Stomach (tissue), 19 donors: ENCODE measurements at places on chromosomes 3 and 15. TPM values are rescaled to one million over a fixed set of nuclear protein-coding genes. Genes with fewer than 3 reads are reported as not detected.

- H3K27ac ChIP-seq: no peak overlapping the region
- no peaks in the 10 kb centered on the region for H3K27me3 ChIP-seq
- no peak overlapping the region for H3K4me3 ChIP-seq
- no peak for DNase-seq
- H3K4me1 ChIP-seq: peaks cover 6% of the 10 kb centered on the region
- H3K36me3 ChIP-seq: no peaks in the 10 kb centered on the region
Observed at GRCh38 chr15:72173864-72174550, 23.6 kb downstream of the GRAMD2A start.

GRCh38 chr15:23548071-23548470 is 17.4 kb upstream of the MKRN3 start:
- no peak overlapping the region for H3K4me3 ChIP-seq
- no peaks in the 10 kb centered on the region for H3K36me3 ChIP-seq
- DNase-seq: no peak
- H3K27me3 ChIP-seq: no peaks in the 10 kb centered on the region
- H3K27ac ChIP-seq: no peak overlapping the region

Gene SLC25A26
- 12.3 TPM for total RNA-seq

DNA sequence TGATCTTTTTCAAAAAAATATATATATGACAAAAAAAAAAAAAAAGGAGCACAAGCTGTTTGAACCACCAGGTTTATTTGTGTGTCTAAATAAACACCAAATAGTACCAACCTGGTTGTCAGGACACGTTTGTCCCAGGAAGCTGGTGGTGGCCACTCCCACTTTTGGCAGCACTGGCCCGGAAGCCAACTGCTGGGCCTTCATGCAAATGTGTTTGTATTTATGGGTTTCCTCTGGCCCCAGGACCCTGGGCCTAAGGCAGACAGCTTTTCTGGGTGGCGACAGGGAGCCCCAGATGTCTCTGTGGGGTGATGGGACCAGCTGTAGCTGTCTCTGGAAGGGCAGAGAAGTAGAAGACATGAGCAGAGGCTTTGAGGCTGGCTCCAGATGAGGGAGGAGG is 31.6 kb downstream of the PRKCD start:
- peaks cover 42% of the 10 kb centered on the region for H3K4me1 ChIP-seq
- no peak overlapping the region for H3K4me3 ChIP-seq
- no peak overlapping the region for H3K27ac ChIP-seq
- no peak for DNase-seq

- no peak overlapping the region for H3K4me3 ChIP-seq
- H3K27ac ChIP-seq: no peak overlapping the region
- no peaks in the 10 kb centered on the region for H3K36me3 ChIP-seq
- H3K27me3 ChIP-seq: no peaks in the 10 kb centered on the region
Observed at GRCh38 chr3:27165321-27165721, 203.9 kb downstream of the NEK10 start.

Gene SNX33
- total RNA-seq: 12.5 TPM

- peaks cover 82% of the 10 kb centered on the region for H3K27me3 ChIP-seq
- no peak overlapping the region for H3K4me3 ChIP-seq
- H3K36me3 ChIP-seq: no peaks in the 10 kb centered on the region
- no peak for DNase-seq
Observed at GRCh38 chr15:52783929-52784798, 6.0 kb downstream of the ONECUT1 start.

DNA sequence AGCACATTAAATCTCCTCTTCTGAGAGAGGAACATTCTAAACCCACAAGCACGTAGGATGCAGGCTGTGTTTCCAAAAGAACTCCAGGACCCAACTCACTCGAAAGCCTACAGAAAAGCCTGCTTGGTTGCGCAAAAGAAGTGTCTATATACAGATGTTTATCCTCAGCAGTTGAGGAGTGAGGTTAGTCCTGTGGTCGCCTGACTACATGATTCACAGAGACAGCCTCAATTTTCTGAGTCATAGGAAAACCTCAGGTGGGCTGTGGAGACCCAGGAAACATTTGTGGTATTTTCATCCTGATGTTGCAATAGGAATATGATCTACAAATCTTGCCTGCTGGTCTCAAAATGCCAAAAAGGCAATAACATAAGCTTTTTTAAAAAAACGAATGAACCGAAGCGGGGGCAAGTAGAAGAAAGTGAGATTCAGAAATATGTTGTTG is 183.8 kb upstream of the THRB start:
- no peaks in the 10 kb centered on the region for H3K27me3 ChIP-seq
- no peak for DNase-seq
- peaks cover 16% of the 10 kb centered on the region for H3K4me1 ChIP-seq
- no peaks in the 10 kb centered on the region for H3K36me3 ChIP-seq
- H3K27ac ChIP-seq: peak overlapping the region; percentile 53

Gene CNTN3
- 8.0 TPM for total RNA-seq

DNA sequence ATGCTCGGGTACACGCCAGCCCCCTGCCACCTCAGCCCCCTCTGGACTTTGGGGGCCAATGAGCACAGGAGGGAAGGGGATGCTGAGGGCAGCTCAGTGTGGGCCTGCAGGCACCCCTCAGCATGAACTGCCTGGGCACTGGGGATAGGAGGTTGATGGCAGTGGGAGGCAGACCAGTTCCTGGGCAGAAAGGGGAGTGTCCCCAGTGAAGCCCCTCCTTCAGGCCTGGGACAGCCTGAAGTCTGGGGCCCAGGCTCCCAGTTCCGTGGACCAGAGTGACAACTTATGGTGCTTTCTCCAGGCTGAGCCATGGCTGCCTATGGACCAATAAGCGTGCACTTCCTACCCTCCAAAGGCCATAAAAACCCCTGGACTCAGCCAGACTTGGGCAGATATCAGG is 63.3 kb upstream of the IMPG2 start:
- H3K4me3 ChIP-seq: no peak overlapping the region
- no peak for DNase-seq
- H3K4me1 ChIP-seq: peaks cover 30% of the 10 kb centered on the region
- peaks cover 8% of the 10 kb centered on the region for H3K36me3 ChIP-seq
- no peaks in the 10 kb centered on the region for H3K27me3 ChIP-seq
- H3K27ac ChIP-seq: no peak overlapping the region

DNA sequence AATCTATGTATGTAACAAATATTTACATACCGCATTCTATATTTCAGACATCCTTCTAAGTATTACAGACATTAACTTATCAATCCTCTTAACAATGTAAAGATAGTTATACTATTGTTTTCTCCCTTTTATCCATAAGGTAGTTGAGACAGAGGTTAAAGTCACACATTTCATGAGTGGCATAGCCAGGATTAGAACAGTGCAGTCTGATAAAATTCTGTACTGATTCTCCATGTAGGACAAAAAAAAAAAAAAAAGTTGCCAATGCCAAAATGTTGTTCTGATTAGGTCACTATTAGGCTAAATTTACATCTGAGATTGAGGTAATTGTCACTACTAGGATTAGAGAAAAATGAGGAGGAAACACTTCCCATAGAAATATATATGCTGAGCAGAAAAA is 629.2 kb downstream of the OTOL1 start:
- no peak for DNase-seq
- H3K4me3 ChIP-seq: no peak overlapping the region
- no peak overlapping the region for H3K27ac ChIP-seq
- H3K36me3 ChIP-seq: no peaks in the 10 kb centered on the region

DNA sequence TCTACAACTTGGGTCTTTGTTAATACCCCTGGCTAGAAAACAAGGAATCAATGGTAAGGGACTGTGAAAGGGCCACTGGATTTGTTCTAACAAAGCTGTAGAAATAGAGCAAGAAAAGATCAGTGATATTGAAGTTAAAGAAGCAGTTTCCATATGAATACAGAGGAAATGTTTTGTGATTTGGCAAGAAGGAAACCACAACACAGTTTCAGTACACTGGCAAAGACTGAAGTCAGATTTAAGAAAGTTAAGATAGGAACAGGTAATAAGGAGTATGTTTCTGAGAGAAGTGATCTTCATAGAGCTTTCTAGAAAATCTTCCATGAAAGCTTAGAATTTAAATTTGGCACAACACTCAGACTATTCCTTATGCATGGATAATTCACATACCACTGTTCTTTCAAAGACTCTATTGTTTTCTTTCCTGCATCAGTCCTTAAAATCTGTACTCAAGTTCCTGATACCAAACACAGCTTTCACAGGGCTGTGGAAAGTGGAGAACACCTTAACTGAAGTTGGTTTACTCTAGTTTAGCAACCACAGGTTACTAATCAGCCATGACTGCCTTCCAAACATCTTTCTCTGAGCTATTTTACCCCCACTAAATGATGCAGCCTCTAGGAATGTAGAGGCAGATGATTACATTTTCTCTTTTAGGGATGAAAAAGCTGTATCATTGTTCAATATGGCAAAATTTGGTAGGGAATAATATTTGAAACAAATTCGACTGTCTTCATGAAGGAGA is 32.4 kb upstream of the ALCAM start:
- H3K4me1 ChIP-seq: no peaks in the 10 kb centered on the region
- no peaks in the 10 kb centered on the region for H3K36me3 ChIP-seq
- H3K27me3 ChIP-seq: no peaks in the 10 kb centered on the region
- no peak overlapping the region for H3K4me3 ChIP-seq
- no peak for DNase-seq

- H3K4me1 ChIP-seq: no peaks in the 10 kb centered on the region
- DNase-seq: peak; percentile 23
- H3K36me3 ChIP-seq: no peaks in the 10 kb centered on the region
- no peak overlapping the region for H3K27ac ChIP-seq
Observed at GRCh38 chr3:63824309-63824708, 5.2 kb downstream of the C3orf49 start.

DNA sequence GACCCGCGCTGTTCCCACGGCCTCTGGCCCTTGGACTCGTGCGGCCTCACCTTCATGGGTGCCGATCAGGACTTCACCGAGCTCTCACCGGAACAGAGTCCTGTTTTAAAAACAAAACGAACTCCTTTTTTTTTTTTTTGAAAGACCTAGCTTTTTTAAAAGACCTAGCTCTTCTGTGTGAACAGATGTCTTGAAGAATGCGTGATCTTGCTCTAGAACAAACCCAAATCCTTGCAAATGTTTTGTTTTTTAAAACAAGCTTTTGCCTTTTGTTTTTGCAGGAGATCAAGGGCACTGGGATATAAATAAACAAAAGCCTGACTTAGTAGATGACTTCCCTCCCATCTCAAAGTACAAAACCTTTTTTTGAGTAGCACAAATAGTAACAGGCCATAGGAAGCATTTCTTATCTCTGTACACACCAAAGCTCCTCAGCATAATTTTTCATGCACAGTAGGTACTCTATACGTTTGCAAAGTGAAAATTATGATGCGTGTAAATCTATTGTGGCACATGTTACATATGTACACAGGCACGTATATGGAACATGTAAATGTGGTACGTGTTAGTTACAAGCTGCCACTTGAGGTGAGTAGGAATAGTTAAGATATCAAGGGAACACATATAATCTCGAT is 1.1 kb upstream of the MSL2 start:
- no peaks in the 10 kb centered on the region for H3K27me3 ChIP-seq
- H3K4me1 ChIP-seq: peaks cover 3% of the 10 kb centered on the region
- peak overlapping the region; percentile 100 for H3K27ac ChIP-seq
- peak overlapping the region; percentile 84 for H3K4me3 ChIP-seq
- DNase-seq: no peak

Gene MYO5A
- 20.6 TPM for total RNA-seq

GRCh38 chr15:76667943-76668715 is 237.0 kb downstream of the SCAPER start:
- H3K27me3 ChIP-seq: no peaks in the 10 kb centered on the region
- H3K27ac ChIP-seq: no peak overlapping the region
- no peak overlapping the region for H3K4me3 ChIP-seq
- H3K36me3 ChIP-seq: peaks cover 11% of the 10 kb centered on the region

Gene C2CD4A
- 0.29 TPM for total RNA-seq

Gene SLC15A2
- 8.3 TPM for total RNA-seq

DNA sequence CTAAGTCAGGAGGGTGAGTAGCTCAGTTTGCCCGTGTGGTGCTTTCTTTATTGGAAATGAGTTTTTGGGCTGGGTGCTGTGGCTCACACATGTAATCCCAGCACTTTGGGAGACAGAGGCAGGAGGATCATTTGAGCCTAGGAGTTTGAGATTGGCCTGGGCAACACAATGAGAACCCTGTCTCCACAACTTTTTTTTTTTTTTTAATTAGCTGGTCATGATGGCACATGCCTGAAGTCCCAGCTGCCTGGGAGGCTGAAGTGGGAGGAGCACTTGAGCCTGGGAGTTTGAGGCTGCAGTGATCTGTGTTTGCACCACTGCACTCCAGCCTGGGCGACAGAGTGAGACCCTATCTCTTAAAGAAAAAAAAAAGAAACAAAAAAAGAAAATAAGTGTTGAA is 174.9 kb downstream of the NSMCE3 start:
- H3K36me3 ChIP-seq: no peaks in the 10 kb centered on the region
- H3K4me3 ChIP-seq: no peak overlapping the region
- no peaks in the 10 kb centered on the region for H3K4me1 ChIP-seq
- DNase-seq: no peak
- no peak overlapping the region for H3K27ac ChIP-seq

- H3K36me3 ChIP-seq: no peaks in the 10 kb centered on the region
- H3K4me1 ChIP-seq: no peaks in the 10 kb centered on the region
- no peak for DNase-seq
- H3K4me3 ChIP-seq: no peak overlapping the region
Observed at GRCh38 chr15:39161096-39161495, 419.8 kb upstream of the THBS1 start.

DNA sequence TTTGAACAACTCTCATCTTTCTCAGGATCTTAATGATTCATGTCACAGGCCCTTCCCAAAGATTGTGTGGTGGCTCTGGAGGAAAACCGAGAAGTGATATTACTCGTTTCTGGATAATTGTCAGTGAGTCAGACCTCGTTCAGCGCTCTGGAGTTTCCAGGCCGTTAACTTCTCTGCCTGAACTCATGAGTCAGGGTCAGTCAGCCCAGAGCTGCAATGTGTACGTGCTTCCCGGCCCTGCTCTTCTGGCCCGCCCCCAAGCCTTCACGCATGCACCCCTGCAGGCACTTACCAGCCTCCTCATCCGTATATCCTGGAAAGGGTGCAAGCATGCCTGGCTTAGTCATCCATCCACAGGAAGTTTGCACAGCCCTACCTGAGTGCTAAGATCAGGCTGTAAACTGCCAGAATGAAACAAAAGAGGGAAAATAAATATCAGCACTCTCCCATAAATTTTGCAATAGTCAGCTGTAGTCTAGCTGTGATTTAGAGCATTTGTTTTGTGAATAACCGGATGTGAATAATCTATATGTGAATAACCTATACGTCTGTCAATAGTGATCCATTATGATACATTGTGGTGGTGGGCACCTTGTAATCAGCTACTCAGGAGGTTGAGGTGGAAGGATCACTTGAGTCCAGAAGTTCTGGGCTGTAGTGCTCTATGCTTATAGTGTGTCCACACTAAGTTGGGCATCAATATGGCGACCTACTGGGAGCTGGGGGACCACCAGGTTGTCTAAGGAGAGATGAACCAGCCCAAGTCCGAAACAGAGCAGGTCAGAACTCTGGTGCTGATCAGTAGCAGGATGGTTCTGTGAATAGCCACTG is 35.3 kb upstream of the SEMA4B start:
- peaks cover 21% of the 10 kb centered on the region for H3K4me1 ChIP-seq
- no peaks in the 10 kb centered on the region for H3K27me3 ChIP-seq

DNA sequence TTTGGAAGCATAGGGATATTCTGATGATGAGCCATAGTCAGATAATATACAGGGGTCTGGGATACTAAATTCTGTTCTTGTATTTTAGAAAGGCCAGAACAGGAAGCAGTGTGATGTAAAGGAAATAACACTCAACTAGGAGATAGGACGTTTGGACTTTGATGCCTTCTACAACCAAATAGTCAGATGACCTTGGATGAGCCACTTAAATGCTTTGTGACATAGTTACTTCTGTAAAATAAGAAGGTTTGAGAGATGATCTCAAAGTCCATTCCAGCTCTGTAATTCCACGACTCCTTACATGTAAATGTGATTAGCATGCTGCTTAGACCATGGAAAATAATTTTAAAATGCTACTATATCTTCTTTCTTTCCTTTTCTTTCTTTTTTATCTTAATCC is 29.5 kb upstream of the CCDC54 start:
- no peak overlapping the region for H3K27ac ChIP-seq
- DNase-seq: peak; percentile 9
- H3K4me1 ChIP-seq: no peaks in the 10 kb centered on the region
- no peaks in the 10 kb centered on the region for H3K27me3 ChIP-seq
- H3K4me3 ChIP-seq: no peak overlapping the region

Gene PARP15
- 1.2 TPM for total RNA-seq
